ENCODE measurements at places on chromosomes 7 and 10.

DNA sequence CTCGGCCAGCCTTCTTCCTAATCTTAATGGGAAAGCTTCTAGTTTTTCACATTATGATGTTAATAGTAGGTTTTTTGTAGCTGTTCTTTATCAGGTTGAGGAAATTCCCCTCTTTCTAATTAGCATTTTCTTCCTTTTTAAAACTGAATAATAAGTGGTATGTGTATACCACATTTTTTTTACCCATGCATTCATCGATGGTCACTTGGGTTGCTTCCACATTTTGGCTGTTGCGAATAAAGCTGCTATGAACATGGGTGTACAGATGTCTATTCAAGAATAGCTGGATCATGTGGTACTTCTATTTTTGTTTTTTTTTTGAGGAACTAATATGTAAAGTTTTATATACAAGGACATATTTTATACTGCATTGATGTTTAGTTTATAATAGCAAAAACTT is 44.3 kb downstream of the NRF1 start:
- DNase-seq, result no peak

DNA sequence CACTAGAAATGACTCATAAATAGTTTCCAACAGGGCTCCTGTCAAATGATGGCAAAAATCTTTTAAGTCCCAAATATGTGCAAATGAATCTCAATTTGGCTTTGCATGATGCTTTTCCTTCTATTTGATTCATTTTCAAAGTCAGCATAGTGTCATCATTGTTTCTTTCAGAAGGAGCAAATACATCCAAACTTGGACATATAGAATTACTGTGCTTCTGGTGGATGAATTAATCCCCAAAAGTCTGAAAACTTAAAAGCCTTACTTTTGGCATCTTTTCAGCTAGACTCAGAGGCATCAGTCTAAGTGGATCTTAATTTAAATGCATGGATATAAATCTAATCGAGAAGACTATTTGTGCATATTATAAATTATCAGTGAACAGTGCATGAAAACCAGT is 578.1 kb upstream of the FZD8 start:
- no peak for DNase-seq

GRCh38 chr7:137488038-137488437 is 144.5 kb upstream of the PTN start:
- DNase-seq, result no peak

DNA sequence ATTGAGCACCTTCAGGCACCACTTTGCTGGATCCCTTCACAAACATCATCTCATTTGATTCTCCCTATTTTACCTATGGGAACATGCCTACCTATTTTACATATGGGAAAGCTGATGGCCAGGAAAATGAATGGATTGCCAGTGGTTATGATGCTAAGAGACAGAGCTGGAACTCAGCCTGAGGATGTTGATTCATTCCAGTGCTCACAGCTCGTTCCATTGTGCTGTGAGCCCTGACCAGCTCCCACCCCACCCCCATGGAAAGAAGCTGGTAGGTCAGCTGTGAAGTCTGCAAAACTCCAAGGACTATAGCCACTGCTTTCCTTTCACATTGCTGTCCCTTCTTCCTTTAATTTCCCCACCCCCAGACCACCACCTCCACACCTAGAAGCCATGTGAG is 9.6 kb downstream of the UBTD1 start:
- DNase-seq, result no peak

GRCh38 chr7:140334341-140335057 is 63.8 kb downstream of the SLC37A3 start:
- no peak for DNase-seq

- no peak for DNase-seq
Observed at GRCh38 chr7:15007507-15007906, 105.0 kb upstream of the DGKB start.

DNA sequence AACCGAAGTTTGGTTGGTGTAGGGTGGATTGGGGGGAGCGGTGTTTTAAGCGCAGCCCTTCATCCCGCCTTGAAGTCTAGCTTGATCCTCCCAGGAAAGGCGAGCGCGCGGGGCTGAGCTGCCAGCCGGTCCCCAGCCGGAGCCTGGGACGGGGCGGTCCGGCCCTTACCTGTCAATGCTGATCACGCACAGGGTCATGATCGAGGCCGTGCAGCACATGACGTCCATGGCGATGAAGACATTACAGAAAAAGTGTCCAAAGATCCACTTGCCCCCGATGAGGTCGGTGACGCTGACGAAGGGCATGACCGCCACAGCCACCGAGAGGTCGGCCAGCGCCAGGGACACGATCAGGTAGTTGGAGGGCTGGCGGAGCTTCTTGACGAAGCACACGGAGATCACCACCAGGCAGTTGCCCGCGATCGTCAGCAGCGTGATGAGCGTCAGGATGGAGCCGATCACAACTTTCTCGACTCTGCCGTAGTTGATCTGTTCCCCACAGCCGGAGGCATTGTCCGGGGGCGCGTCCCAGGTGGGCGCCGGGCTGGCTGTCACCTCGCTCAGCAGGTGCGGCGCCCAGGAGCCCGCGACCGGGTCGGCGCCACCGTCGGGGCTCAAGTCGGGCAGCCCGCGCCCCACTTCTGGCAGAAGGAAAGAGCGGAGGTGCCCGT is 740 bp downstream of the HTR7 start:
- DNase-seq, result no peak

GRCh38 chr10:16381083-16381482 is 55.7 kb upstream of the PTER start:
- no peak for DNase-seq

DNA sequence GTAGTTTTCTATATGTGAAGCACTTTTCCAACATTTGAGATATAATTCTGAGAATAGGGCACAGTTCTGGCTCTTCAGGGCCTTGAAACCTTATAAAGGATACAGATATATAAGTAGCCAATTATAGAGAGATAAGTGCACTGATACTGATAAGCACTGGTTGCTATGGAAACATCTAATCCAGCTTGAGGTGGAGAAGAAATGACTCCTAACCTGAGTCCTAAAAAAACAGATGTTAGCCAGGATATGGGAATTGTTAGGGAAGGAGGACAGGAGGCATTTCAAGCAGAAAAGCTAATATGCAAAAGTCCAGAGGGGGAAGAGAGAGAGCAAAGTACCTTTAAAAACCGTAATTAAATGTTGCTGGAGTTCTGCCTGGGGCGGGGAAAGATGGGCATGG is 30.8 kb downstream of the STRIP2 start:
- no peak for DNase-seq

GRCh38 chr7:130471974-130472373 is 19.9 kb upstream of the MEST start:
- no peak for DNase-seq

DNA sequence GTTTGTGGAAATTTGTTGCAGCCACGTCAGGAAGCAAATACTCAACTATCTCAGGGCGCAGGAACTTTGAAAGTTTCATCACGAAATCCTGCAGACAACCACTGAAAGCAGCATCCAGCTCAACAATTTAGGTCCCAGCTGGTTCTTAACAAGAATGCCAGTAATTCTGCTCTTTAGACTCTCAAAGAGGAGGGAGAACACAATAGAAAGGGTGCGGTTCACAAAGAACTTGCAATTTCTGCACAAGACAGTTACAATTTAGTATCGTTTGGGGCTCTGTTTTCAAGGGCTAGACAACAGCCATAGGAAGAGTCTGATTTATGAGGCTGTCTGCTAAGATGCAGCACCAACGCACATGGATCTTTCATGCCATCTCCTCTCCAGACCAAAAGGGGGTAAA is 223.1 kb downstream of the FGFR2 start:
- DNase-seq, result no peak

- peak; percentile 75 for DNase-seq
Observed at GRCh38 chr7:24038993-24039392, 245.0 kb upstream of the NPY start.

- DNase-seq, result no peak
Observed at GRCh38 chr7:139634087-139634486, 110.6 kb downstream of the CLEC2L start.

- DNase-seq, result no peak
Observed at GRCh38 chr10:63429281-63429680, 36.5 kb downstream of the JMJD1C start.

DNA sequence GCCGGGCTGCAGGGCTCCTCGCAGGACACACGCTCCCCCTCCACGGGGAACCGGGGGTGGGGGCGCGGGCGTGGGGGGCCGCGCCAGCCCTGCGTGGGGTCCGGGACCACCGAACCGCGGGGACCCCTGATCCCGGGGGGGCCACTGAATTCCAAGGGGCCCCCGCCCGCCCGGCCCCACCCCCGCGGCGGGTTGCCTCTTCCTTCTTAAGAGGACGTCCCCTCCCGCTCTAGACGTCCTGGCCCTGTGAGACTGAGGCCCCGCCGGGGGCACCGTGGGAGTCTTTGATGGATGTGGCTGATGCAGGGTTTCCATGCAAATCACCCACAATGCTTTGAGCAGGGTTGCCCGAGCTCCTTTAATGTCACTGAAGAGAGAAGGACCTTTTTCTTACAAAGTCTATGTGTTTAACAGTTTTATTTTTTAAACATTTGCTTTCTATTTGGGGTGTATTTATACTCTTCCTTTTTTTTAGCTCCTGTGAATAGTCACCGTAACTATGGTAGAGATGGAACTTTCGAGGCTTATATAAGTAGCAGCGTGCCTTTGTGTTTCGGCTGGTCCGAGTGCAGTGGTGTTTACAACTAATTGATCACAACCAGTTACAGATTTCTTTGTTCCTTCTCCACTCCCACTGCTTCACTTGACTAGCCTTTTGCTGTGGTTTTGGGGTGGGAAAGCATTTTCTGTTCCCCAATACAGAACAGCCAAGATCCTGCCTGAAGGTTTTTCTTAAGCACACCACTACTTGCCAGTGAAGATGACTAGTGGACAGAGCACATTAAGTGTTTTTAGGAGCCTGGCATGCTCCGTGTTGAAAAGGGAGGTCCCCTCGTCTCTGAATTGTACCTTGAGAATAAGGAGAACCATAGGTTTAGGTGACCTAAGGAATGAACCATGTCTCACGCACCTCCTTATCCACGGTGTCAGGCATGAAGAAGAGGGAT is 44.8 kb downstream of the PDIA4 start:
- peak; percentile 92 for DNase-seq

- no peak for DNase-seq
Observed at GRCh38 chr10:103829278-103829677, 26.1 kb downstream of the SH3PXD2A start.

DNA sequence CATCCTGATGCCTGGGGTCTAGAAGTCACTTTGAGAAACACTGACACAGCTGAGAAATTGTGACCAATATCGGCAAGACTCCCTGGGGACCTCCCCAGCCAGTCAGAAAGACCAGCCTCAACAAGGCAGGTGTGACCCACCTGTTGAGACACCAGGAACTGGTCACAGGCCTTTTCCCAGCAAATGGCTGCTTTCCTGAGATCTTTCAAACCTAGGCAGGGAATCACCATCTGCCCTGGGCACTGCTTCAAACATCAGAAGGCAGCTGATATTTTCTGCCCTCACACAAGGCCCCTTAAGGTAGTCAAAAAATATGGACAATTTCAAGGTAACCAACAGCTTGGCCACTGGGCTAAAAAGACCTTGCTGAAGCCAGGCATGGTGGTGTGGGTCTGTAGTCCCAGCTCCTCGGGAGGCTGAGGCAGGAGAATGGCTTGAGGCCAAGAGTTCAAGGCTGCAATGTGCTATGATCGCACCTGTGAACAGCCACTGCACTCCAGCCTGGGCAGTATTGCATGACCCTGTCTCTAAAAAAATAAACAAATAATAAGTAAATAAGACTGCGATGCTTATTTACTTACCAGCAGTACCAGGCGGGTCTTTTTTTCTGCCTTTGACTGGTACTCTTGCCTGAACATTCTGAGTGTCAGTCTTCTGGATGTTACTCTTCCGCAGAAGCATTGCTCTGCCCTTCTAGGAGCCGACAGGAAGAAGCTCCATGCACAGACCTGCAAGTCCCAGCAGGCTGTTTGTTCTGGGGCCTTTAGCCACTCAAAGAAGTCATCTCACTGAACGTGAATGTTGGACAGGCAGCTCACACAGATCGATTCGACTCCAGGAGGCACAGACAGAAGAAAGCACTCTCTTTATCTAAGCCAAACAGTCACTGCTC is 59.7 kb downstream of the SORBS1 start:
- no peak for DNase-seq

DNA sequence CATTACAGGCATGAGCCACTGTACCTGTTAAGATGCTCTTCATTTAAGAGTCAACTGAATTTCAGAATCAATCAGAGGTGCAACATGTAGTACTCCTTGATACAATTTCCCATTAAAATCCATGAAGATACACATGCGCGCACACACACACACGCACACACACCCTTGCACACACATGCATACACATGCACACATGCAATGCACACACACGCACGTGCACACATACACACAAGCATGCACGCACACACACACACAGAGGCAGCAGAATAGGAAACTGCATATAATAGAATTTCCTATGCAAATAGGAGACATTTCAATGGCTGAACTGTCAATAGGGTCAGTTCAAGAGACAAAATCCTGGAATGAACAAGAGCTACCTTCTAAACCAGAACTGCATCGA is 192.6 kb downstream of the CALN1 start:
- no peak for DNase-seq

DNA sequence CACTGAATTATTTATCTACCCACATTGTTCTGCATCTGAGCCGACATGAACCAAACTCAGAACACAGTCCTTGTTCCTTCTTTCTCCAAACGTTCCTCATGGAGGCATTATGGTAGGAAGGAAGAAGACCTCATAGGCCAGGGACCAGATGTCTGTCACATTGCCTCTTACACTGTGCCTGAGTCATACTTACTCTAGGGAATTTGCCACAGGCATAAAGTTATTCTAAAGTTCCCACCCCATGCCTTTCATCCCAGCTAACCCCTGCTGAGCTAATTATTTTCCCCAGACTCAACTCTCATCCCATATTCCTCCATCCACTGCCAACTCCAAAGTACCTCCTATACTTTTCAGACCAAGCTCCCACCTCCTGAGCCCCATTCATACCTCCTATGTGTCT is 21.2 kb downstream of the MAT1A start:
- DNase-seq, result no peak

DNA sequence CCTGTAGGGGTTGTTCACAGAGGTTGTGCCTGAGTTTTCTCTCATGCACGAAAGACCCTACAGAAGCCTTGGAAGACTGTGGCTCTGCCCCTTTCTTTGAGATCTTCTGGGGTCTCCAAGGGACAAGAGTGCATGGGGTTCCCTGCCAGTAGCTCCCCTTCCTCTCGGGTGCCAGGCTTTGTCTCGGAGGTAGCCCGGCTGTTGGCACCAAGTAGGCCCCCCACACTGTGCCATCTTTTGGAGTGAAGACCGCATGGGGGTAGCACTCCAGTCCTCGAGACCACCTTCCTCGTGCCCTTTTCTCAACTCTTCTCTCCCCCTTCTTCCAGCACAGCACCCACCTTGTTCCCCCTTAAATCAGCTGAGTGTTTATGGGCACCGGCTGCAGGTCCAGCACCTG is 41.6 kb downstream of the OAT start:
- no peak for DNase-seq

GRCh38 chr7:120724448-120724847 is 133.5 kb downstream of the TSPAN12 start:
- no peak for DNase-seq

DNA sequence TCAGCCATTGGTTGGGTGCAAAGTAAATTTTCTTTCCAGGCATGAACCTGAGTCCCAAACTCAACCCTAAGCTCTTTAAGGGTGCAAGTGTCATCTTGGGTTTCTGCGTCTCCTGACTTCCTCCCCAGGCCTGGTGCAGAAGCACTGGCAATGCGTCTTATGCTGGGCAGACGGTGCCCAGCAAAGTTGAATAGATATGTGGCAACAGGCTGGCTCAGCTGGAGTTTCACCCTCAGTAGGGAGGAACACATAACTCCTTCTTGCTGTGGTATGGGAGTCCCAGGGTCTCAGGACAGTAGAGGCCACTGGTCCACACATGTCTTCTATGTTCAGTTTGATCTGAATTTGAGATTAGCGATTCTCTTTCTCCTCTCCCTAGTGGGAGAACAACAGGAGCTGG is 181.3 kb downstream of the RPS24 start:
- no peak for DNase-seq

GRCh38 chr10:62096256-62096933 is 172.2 kb downstream of the RTKN2 start:
- no peak for DNase-seq
